ENCODE measurements at places on chromosomes 2 and 18.

- no peak for DNase-seq
These were observed 679.0 kb upstream of the ID2 start for GRCh38 chr2:8002765-8003393.

DNA sequence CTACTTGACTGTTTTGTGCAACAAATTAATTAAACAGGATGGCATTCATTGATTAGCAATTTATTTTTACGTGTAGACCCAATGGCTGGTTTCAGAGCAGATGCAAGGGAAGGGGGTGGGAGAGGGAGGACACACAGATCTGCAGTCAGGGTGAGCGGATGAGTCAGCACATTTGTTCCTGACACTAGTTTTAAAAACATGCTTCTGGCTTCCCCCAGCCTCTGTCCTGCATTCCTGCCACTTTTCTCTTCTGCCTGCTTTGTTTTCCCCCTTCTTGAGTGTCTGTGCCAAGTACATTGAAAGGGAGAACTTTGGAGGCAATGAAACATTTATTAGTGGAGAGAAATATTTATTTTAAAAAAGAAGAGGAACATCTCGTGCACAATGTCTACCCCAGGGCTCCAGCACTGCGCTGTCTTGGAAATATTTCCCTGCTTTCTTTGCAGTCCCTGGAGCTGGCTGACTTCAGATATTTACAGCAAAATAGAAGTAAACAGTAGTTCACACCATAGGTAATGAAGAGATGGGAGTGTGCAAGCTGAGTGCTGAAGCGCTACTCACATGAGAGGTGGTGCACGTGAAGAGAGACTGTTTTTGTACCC, 52.2 kb downstream of the NRP2 start:
- no peak for DNase-seq

- no peak for DNase-seq
These were observed 160.4 kb downstream of the SMAD7 start for GRCh38 chr18:48790226-48790863.

DNA sequence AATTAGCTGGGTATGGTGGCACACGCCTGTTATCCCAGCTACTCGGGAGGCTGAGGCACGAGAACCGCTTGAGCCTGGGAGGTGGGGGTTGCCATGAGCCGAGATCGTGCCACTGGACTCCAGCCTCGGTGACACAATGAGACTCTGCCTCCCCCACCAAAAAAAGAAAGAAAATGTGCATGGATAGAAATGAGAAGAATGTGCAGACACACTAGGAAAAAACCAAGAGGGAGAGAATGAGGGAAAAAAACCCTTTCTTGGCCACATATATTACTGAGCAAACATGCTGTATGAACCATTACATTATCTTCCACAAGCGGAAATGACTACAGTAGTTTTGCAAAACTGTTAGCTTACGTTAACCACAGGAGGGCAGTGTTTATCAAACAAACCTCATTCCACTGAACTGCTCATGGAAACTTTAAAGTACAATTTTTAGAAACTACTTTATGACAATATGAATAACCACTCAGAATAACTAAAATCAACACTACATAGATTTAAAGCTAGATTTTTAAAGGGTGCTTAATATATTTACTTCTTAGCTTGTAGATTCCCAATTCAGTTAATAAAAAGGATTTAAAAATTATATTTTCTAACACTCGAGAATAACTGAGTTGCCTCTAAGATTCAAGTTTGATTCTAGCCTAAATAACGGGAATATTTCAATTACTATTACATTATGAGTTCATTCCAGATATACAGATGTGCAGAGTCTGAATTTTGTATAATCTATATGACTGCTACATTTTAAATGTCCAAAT, 26.4 kb downstream of the ASXL2 start:
- peak; percentile 40 for DNase-seq

DNA sequence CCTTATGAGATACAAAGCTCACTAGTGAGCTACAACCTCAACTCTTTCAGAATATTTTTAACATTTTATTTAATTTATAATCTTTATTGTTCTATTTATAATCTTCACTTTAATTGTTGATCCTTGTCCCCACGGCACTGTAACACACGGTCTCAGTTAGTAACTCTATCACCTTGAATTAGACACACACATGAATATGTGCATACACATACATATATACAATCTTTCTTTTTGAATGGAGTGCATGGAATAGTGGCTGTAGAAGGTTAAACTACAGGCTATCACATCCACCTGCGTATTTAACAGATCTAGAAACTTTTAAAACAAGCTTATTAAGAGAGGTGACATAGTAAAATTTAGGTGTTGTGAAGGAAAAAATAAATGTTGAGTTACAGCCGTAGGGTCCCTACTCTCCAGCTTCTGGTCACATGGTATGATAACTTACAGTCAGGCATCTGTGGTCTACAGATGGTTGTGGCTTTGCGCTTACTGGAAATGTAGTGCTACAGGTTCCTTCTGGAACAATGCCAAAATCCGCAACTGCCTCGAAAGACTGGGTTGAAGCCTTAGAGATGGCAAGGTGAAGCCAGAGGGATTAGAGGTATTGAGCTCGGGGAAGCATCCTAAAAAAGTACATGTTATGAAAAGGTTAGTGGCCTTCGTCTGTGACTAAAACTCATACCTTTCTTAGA, 1324.1 kb upstream of the SLC39A10 start:
- no peak for DNase-seq

DNA sequence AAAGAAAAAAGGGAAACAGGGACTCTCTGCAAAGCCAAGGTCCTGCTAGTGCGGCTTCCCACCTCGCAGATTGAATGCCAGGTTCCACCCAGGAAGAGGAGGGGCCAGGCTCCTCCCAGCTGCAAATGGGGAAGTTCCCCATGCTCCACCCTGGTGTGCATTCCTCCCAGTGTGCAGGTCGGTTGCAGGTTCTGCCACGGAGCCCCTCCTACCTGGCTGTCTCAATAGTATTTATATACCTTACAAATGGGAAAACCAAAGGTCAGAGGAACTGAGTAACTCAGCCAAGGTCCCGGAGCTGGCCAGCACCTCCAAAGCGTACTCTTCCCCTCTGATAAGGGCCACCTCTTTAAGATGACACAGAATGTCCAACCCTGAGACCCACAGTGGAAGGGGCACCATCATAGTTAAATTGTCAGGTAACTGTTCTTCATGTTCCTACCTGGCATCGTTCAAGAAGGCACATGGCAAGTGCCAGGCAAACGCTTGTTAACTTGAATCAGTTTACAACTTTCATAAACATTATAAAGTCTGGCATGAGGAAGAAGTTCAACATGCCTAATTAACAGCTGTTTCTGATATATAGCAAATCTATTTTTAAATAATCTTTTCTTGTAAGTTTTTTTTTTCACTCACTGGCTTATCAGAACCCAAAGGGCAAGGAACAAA, 35.5 kb downstream of the POU3F3 start:
- no peak for DNase-seq

GRCh38 chr2:26623541-26624495, 17.3 kb downstream of the CIB4 start:
- DNase-seq, result no peak

GRCh38 chr2:221527776-221528309, 44.3 kb downstream of the EPHA4 start:
- no peak for DNase-seq

DNA sequence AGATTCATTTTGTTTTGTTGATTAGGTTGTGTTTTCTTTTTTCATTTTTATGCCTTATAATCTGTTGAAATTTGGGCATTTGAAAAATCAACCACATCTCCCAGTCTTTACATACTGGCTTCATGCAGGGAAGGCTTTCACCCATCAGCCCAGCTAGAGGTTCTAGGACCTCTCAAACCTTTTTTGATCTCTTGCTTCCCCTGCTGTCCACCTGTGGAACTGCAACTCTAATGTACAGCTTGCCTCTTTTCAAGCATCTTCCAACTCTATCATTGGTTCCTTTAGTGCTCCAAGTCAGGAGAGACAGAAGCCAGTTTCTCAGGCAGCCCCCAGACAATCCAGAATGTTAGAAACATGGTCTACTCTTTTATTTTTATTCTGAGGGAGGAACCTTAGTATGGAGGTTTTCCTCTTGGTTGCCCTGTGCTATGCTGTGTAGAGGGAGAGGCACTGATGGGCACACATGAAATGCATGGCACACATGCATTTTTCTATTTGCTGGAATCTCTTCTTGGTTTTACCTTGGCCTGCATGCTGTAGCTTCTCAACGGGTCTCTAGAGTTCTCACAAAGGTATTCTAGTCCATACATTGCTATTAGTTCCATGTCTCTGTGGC, 107.2 kb upstream of the L3MBTL4 start:
- DNase-seq, result peak; percentile 10

DNA sequence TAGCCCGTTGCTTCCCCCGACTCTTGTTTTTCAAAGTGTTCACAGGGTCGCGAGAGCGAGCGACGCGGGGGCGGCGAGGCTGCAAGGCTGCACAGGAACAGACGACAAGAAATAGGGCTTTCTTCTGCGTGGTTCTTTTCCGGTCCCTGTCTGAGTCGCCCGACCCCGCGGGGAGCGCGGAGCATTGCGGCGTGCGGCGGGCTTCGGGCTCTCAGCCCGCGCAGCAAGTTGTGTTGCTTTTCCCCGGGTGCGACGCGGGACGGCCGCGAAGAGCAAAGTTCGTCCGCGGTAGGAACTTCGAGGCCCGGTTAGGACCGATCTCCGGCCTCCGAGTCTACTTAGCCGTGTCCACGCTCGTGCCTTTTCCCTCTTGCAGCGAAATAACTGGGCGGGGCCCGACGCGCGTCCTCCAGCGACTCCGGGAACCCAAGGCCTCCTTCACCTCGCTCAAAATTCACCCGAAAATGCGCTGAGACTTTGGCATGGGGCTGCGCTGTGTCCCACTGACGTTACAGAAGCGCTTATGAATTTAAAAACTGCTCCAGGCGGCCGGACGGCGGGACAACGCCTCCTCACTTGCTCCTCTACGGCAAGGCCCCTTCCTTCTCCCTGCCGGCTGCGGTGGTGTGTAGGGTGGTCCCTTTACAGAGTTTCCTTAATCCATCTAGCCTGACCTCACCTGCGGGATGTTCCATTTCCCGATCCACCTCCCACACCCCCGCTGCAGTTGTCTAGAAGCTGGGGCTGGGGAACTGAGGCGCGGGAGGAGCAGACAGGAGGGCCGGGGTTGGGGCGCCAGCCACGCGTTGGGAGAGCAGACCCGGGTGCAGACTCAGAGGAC, 1.5 kb upstream of the BCL2L11 start:
- DNase-seq, result no peak

DNA sequence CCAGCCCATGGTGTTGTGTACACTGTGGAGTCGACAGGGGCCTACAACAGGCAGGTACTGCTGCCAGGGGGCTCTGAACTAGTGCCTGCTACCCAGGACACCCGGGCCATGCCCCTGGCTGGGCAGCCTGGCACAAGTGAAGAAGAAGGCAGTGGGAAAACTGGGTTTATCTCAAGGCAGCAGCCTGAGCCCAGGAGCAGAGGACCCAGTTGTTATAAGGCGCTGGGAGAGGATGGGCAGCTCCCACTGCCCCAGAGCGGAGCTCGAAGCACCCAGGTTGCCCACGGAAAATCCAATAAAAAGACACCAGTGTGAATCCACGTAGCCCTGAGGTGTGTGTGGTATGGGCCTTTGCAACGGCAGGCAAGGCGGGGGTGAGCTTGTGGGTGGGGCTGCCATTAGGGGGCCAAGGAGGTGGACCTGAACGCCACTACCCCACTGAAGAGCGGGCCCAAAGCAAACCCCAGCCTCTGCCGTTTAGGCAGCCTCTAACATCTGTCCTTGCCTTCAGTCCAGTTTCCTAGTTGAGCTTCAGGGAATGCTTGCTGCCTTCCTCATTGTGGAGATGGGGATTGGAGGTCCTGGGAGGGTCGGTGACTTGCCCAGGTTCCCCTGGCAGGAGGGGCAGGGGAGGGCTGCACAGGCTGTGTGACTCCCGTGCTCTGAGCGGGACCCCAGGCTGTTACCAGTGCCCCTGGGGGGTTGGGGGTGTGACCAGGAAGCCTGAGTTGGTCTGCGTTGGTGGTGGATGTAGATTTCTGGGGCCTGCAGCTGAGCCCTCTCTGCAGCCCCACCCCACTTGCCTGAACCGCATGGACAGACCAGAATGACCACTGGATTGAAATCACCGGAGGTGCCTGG, 16.0 kb downstream of the ARID5A start:
- DNase-seq, result no peak

- no peak for DNase-seq
These were observed 2.0 kb upstream of the ZNF516 start for GRCh38 chr18:76497021-76497420.

DNA sequence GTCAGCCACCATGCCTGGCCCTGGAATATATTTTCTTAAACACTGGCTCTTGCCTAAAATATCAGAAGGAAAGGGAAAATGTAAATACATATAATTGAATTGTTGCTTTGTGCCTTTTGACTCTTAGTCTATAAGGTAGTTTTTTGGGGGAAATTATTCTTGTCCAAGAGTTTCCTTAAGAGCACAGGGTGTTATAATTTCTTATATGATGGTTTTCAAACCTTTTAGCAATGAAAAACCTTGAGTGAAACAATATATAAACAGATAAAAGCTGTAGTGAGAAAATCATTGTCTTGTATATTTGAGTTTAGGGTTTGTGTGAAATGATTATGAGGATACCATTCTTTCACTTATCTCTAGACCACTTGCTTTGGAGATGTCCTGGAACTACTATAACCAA, 40.2 kb downstream of the DDX1 start:
- no peak for DNase-seq
